PC-3 (cell line): ENCODE measurements at places on chromosomes 6 and 20. TPM values are rescaled to one million over a fixed set of nuclear protein-coding genes. Genes with fewer than 3 reads are reported as not detected.

DNA sequence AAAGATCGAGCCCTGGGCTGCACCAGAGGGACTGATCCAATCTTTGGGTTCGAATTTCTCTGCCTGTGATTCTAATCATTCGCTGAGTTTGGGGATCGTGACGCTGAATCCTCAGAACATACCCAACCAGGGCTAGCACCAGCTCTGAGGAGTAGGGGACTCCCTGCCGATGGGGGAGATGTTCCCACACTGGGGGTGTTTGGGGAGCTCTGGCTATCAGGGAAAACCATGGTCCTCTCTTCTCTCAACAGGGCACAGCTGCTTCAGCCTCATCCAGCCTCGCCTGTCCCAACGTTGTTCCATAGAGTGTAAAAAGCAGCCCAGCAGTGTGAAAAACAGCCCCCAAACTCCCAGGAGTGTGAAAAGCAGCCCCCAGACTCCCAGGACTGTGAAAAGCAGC, 136.6 kb downstream of the ANKRD60 start:
- DNase-seq: no peak

DNA sequence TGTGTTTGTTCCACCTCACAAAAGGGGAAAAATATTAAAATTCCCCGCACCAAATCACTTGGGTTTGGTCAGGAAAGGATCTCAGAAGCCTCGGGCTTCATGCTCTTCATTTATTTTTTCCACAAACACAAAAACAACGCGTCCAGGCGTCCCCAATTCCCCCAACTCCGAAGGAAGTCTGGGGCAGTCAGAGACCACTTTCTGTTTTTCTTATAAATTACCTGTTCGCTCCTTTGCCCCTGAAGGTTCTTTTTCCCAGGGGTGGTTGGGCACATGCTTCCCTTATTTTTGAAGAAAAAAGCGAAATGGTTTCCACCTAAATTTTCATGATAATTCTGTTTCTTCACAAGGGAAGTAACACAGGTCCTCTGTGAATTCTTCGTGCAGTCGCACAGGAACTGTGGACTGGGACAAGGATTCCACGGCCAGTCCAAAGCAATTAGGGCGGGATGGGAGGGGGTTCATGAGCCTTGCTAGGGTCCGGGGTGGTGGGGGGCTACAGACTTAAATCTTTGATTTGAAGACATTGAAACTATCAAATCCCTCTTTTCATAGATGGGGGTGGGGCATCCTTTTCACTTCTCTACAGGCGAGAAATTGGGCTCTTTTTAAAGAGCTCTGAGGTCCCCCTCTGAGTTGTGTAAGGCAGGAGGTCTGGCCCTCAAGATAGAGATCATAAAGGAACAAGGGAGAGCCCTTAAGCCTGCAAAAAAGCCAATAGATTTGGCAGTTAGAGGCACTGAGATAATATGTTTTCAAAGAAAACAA, 30.5 kb upstream of the HFE start:
- peak; percentile 48 for DNase-seq

- DNase-seq: no peak
Measured at GRCh38 chr6:154938221-154938580, 56.9 kb upstream of the TIAM2 start.

Gene RCAN2
- total RNA-seq: not detected in 2 replicates

Gene TAB2
- 14.7 and 18.5 TPM in 2 replicates for total RNA-seq

Gene SLC44A4
- 3.5 and 4.9 TPM in 2 replicates for total RNA-seq

DNA sequence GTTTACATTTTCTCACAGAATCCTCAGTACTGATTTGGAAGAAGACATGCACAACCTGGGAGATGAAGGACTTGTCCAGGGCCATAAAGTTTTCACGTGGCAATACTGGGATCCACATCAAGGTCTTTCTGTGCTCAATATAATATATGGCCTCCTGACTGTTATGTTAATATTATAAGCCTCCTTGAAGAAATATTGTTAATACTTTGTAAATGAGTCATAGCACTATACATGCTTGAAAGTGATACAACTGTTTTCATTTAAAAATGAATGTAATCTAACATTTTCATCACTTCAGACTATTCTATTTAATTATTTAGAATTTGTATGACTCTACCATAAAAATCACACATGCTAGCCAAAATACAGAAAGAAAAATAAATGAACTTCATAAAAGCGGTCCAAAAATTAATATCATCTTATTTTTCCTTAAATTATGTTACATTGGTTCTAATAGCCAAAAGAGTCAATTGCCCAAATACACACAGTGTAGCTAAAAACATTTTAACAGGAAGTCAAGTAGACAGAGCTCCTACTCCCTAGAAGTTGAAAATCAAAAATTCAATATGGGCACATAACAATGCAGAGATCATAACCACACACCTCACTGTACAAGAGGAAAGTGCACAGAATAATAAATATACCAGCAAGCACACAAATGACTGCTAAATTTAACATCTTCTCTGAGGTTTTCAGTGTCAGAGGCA, 188.0 kb upstream of the HDDC2 start:
- DNase-seq: no peak

Gene ZNF391
- total RNA-seq: 1.7 and 5.9 TPM in 2 replicates

DNA sequence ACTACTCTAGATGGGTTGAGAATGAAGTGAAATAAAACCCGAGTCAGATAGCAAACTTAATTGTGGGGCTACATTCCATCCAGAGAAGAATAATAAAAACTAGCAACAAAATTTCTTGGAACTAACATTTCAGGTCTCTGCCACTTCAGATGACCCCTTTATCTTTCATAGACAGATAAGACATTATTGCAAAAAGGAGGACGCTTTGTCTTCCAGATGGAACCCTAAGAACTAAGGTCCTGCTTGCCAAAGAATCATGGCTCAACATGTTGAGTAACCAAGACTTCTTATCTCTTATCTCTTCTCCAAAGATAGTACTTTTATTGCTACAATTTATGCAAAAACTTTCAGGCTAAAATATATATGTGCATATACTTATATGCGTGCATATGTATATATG, 221.1 kb upstream of the PREP start:
- DNase-seq: no peak

DNA sequence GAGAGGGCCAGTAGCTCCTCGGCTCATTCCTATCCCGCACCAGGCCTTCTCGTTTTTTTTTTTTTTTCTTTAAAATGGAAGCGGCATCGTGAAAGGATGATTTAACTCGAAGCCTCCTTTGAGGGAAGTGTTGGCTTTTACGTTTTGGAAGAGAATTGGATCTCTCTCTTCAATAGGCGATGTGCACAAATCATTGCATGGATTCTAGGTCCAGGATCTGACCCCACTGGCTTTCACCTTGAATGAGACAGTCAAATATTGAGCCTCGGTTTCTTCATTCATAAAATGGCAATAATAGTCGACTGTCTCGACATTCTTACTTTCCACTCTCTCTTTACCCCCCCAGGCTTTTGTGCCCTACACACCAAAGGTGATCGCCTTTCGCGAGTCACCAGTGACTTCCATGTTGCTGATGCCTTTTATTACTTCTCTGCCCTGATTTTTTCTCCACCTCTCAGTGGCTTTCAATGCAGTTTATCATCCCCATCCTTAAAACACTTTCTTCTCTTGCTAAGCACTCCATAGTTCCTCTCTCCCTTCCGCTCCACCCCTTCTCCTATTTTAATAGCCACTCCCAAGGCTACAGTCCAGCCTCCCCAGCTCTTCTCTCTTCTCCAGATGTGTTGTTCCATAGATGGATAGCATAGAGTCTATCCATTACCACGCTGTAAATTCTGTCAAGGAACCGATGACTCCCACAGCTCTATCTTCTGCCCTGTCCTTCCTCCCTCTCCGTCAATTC, 473 bp upstream of the DTNBP1 start:
- no peak for DNase-seq

DNA sequence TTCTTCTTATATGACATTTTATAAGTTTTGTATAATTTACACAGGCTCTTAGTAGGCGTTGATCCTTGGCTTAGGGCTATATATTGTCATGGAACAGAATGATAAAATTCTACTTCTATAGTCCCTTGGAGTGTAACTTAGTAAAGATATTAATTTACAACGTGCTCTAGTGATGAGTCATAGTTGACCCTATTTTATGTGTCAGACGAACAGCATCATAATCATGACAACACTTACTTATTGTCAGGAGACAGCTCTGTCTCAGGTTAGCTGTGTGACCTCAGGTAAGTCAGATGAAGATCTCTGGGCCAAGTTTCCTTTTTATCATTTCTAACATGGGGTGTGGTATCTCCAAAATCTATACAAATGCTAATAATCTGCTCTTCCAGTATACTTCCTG, 473.5 kb downstream of the UTRN start:
- peak; percentile 82 for DNase-seq

Gene ENPP5
- 0.04 TPM in 1 of 2 replicates, not detected in the other for total RNA-seq

DNA sequence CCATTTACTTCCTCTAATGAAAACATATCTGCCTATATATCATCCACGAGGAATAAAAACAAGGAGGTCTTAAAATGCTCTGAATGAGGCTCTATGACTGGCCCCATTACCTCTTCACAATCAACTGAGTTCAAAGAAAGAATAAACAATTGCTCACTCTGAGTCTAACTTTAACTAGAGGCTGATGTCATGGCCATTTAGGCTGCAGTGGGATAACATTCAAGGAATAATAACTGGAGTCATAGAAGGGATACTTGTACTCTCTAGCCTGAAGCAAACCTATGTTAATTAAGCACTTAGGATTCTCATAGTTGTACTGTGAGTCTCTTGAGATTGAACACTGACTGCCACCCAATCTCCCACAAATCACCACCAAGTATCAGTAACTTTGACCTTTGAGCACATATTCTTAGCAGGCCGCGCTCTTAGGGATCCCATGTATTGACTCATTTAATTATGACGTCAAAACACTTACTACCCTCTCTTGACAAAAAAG, 70.2 kb downstream of the PERP start:
- peak; percentile 75 for DNase-seq

GRCh38 chr20:62236766-62237513, 1.4 kb upstream of the OSBPL2 start:
- no peak for DNase-seq

Gene C6orf141
- total RNA-seq: 43.8 and 49.4 TPM in 2 replicates

Gene MAK
- total RNA-seq: 0.11 and 0.12 TPM in 2 replicates

DNA sequence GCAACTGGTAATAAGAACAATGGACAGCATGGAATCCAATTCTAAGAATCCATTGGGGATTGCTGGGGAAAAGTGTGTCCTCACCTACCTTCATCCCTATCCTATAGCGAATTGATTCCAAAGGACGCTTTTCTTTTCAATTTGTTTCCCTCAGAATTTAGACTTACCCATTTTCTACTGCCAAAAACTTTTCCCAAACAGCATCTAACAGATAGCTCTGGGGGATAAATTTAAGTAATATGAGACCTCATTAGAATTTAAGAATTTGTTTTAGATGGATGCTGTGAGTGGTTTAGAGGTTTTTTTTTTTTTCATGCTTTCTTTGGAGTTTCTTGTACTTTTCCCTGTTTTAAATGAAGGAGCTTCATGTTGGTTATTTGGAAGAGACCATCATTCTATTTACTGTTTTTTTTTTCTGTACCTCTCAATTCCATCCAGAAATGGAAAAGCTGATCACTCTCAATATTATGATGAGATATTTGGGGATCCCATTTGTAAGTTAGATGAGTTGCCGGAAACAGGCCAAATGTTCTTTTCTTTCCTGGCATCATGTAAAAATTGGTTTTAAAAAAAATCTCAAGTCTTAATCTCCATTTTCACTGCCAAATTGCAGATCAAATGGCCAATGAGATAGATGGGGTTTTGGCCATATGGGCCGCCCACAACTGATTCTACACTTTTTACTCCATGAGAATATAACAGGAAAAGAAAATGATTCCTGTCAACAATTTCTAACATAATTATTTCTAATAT, 105.7 kb downstream of the BCAS1 start:
- DNase-seq: no peak

Gene SPTLC3
- 6.3 and 16.3 TPM in 2 replicates for total RNA-seq

GRCh38 chr6:7899101-7899888, 11.3 kb downstream of the TXNDC5 start:
- DNase-seq: peak; percentile 24

Gene SLC22A2
- not detected in 2 replicates for total RNA-seq

GRCh38 chr20:21781446-21782075, 76.1 kb downstream of the PAX1 start:
- no peak for DNase-seq

- DNase-seq: no peak
Measured at GRCh38 chr6:47138046-47138445, 95.9 kb upstream of the ADGRF1 start.

DNA sequence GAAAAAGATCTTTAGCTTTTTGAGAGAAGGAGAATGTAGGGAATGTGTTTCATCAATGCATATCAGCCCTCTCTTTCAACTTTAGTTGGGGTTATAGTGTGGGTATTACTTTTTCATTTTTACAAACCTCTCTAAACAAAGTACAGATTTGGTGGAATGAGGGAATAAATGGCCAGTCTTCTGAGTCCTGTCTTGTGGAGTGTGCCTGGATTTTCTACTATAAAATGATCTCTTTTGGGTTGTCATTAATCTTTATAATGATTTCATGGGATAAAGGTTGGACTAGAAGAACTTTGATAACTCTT, 209.3 kb downstream of the RNF144B start:
- no peak for DNase-seq
